ENCODE measurements at places on chromosomes 16 and 17.

GRCh38 chr17:32486111-32486700 lies 587 bp upstream of the CDK5R1 start:
- peak; percentile 65 for DNase-seq

DNA sequence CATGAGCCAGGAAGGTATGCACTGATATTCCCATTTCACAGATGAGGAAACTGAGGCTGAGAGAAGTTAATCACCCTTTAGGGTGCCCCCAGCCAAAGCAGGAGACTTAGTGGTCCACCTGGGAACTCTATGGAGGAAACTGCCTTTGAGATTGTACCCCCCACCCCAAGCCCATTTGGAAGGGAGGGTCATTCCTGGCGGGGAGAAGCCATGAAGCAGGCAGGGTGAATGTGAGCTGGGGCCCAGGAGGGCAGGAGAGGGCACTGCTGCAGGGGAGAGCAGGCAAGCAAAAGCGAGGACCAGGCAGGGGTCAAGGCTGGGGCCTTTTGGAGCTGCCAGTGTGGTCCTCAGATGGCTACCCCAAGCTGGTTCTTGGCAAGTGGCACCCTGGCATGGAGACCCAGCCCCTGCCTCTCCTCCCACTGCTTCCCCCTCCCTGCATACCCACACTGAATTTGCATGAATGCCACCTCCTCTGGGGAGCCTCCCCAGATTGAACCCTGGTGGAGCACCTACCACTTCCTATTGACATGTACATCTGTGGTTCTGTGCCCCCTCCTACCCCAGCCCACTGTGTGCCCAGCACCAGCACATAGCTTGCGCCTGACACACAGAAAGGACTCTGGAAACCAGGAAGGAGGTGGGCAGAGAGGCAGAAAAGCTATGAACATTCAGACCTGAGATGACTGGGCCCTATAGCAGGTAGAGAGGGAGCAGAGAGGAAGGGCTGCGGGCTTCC lies 965 bp upstream of the TMC6 start:
- no peak for DNase-seq

DNA sequence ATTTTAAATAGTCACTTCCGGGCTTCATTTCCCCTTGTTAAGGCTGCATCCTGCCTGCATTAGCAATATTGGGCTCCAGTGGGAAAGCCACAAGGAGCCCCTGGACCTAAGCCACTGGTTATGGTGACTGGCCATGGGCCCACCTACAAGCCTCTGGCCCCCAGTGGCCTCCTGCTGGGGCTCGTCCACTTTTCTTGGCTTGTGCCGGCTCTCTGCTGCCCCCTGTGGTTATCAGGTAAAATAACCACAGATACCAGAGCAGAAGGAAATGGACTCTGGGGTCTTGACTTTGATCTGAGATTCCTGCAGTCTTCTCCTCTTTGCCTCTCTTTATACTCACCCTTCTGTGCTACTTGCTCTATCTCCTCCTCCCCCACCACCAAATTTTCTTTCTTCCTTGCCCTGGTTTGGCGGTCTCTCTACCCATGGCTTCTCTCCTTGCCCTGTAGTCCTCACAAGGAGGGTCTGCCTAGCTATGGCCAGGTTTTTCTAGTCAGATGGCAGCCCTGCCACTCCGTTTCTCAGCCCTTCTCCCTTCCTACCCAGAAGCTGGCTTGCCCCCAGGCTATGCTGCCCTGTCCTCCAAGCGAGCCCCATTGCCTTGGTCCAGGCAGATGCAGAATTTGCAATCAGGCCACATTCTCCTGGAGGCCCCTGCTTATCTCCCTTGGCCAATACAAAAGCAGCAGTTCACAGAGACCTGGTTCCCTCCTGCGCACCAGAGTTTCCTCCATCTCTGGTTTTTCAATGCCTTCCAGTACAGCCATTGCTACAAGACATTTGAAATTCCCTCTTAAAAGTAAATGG lies 82.9 kb upstream of the RCVRN start:
- peak; percentile 9 for DNase-seq

DNA sequence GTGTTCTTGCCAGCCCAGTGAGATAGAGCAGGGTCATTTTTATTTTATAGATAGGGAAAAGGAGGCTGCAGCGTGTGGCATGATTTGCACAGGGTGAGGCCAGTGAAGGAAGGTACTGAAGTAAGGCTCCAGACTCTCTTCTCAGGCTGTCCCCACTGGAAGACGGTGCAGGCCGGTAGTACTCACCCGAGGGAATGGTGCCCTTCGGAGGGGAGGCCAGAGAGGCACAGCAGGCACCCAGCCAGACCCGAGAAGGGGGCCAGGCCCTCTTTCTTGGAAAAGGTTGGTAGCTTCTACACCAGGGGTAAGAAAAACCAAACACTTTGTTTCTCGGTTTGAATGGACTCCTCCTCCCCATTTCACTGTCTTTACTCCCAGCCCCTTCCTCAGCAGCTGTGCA lies 288 bp downstream of the ANKRD40CL start:
- DNase-seq, result no peak

DNA sequence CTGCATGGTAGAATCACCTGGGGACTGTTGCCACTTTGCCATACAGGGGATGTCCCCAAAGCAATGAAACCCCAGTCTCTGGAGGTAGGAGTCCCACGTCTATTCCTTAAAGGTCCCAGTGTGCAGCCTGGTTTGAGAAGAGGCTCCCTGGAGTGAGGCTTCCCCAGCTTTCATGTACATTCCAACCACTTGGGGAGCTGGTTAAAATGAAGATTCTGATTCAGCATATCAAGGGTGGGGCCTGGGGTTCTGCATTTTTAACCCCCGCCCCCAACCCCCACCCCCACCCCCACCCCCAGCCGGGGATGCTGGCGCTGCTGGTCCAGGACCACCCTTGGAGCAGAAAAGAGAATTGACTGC lies 241.2 kb downstream of the FOXL1 start:
- no peak for DNase-seq

GRCh38 chr16:71919035-71919434 lies 23.7 kb downstream of the IST1 start:
- no peak for DNase-seq

DNA sequence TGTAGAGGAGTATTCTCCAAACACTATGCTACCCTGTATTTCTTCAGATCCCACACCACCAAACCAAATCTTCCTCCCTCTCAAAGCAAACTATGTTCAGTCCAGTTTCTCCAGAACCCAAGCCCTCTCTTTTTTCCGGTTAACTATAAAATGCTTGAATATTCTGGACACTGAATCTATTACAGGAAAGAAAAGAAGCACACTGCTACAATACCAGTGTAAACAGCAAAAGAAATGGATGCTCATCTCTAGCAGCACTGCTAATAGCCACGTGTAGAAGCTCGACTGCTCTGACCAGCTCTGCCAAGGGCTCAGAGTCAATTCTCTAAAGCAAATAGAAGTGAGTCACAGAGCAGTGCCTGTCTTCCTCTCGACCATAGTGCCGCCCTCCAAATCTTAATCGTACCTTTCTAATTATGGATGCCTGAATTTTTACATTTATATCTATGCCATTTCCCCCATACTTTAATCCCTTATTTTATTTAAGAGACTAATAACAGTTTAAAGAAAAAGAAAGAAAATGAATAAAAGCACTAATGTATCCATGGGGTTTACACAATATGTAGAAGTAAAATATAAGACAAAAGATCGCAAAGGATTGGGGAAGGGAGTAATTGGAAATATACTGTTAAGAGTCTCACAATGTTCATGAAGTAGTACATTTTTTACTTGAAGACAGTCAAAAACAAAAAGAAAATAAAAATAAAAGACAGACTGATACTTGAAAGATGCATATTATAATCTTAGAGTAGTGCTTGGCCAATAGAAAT lies 154.5 kb downstream of the PARN start:
- DNase-seq, result no peak

- no peak for DNase-seq
These were observed 18.2 kb downstream of the PCTP start for GRCh38 chr17:55768936-55769624.

GRCh38 chr17:82844796-82845162 lies 5.0 kb upstream of the ZNF750 start:
- no peak for DNase-seq

DNA sequence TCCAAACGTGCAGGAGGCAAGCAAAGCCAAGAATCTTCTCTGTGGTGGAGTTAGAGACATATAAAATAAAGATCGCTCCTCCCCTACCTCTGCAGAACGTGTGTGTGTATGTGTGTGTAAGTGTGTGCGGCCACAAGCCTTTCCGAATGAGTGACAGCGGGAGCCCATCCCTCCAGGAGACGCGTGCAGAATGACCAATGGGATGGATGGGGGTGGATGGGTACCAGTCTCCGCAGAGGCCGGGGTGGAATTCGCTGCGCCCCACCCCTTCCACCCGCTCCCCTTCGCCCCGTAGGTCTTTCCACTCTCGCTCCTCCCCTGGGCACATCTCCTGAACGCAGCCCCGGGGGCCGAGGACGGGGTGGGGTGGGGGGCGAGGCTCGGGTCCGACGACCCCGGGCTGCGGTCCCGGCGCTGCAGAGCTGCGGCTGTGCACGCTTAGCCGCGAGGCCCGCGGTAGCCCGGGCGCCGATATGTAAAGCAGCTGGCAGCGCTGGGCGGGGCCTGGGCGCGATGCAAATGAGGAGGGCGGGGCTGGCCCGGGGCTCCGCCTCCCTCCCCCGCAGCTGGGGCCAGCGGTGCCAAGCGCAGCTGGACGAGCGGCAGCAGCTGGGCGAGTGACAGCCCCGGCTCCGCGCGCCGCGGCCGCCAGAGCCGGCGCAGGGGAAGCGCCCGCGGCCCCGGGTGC lies at the start of gene PRKCB:
Gene PRKCB, plus strand, starts transcription at position 594 of the 688 bp plus-strand sequence.
- DNase-seq, result peak; percentile 40

GRCh38 chr16:31472709-31473203 lies 804 bp downstream of the TGFB1I1 start:
- DNase-seq, result peak; percentile 78

DNA sequence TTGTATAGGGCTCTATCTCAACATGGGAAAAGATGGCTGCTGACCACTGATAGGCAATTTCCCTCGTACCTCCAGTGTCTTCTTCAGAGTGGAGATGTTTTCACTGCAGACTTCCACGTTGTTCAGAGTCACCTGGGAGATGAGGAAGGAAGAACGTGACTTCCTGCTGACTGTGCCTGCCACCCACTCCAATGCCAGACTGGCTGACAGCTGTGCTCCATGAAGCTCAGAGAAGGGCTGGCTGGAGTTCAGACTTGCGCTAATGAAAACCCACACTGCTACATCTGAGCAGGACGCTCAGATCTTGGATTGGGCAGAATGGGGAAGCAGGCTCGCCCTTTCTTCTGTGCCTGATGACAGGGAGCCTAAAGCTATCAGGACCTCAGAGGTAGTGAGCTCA lies 33.1 kb downstream of the COG4 start:
- no peak for DNase-seq

DNA sequence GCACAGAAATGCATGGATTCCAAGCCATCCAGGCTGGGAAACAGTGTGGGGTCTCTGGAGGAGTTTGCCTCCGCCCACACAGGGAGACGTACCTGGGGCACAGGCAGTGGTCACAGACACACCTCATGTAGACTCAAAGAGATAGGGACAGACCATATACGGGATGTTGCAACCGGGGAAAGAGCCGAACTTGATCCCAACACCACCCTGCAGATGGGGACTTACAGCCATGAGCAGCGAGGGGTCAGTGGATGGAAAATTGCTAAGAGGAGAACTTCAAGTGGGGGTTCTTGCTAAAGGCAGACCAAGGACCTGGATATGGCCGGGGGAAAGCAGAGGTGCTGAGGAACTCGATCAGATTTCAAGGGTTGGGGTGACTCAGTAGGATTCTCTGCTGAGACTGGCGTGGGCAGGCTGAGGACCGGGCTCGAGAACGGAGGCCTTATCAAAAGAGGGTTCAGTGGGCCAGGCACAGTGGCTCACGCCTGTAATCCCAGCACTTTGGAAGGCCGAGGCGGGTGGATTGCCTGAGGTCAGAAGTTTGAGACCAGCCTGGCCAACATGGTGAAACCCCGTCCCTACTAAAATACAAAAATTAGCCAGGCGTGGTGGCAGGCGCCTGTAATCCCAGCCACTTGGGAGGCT lies 12.0 kb upstream of the DNAH17 start:
- DNase-seq, result no peak

DNA sequence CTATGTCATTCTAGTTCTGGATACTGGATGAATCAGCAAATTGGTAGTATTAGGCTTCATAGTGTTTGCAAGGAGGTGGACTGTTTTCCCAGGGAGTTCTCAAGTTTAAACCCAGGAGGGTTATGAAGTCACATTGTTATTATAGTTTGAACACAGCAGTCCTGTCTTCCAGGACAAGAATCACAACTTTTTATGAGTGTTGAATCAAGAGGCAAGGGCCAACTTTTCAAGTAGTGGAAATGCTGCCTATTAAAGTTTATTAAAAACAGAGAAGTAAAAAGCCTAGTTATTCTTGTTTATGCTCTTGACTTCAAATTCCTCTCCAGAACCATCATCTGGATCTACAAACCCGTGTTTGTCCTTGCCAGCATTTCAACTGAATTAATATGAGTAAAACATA lies 86.3 kb upstream of the GOT2 start:
- no peak for DNase-seq

GRCh38 chr16:29862383-29862883 lies 593 bp downstream of the CDIPT start:
- no peak for DNase-seq

- no peak for DNase-seq
These were observed 401 bp downstream of the NXN start for GRCh38 chr17:979212-979538.

- no peak for DNase-seq
These were observed 51.9 kb downstream of the PLCG2 start for GRCh38 chr16:81830845-81831540.

DNA sequence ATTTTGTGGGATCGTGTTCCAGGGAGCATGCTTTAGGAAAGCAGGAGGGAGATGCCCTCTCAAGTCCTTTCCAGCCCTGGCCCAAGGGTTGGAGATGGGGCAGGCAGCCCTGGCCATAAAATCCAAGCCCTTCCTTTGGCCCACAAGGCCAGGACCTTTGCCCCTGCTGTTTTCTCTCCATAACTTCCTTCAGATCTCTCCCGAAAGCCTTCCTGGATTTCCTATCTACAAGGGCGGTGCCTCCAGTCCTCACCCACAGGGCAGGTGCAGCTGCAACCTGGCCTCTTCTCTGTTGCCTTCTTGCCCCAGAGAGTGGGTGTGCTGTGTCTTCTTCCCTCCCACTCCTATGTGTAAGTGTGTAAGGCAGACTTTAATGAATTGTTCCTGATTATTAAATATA lies 8.5 kb upstream of the PDP2 start:
- no peak for DNase-seq

DNA sequence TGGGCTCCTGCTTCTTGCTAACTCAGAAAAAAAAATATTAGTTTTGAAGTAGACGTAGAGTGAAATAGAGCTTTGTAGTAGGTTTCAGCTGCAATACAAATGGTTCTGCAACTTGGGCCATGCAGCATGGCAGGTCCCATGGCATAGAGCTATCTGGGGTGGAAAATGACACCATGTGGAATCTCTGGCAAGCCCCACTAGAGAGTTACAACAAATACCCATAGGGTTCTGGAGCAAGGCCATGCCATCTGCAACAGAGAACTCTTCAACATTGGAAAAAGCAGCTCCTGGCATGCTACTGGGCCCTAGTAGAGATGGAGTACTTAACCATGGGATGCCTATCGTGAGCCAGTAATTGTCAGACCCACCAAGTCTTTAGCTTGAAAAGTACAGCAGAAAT lies 25.3 kb upstream of the RBBP6 start:
- no peak for DNase-seq
